ENCODE measurements at places on chromosomes 16 and 17. TPM values are rescaled to one million over a fixed set of nuclear protein-coding genes. Genes with fewer than 3 reads are reported as not detected.

GRCh38 chr16:27374804-27375425 is 27.1 kb upstream of the IL21R start:
- no peak for DNase-seq
- H3K27ac ChIP-seq: no peak overlapping the region
- H3K4me3 ChIP-seq: no peak overlapping the region

GRCh38 chr16:88936556-88937205 is 40.3 kb downstream of the CBFA2T3 start:
- DNase-seq: no peak
- peaks cover 12% of the 10 kb centered on the region for H3K27me3 ChIP-seq
- H3K36me3 ChIP-seq: no peaks in the 10 kb centered on the region
- no peak overlapping the region for H3K27ac ChIP-seq

- H3K36me3 ChIP-seq: no peaks in the 10 kb centered on the region
- no peak overlapping the region for H3K27ac ChIP-seq
- H3K4me3 ChIP-seq: peak overlapping the region; percentile 61
- DNase-seq: no peak
Measured at GRCh38 chr17:21511363-21512195, 135.4 kb downstream of the KCNJ12 start.

GRCh38 chr17:75642784-75643642 is 9.8 kb downstream of the SMIM5 start:
- DNase-seq: no peak
- H3K36me3 ChIP-seq: no peaks in the 10 kb centered on the region
- no peak overlapping the region for H3K27ac ChIP-seq
- peaks cover 7% of the 10 kb centered on the region for H3K4me1 ChIP-seq

- H3K27ac ChIP-seq: no peak overlapping the region
- no peaks in the 10 kb centered on the region for H3K36me3 ChIP-seq
- DNase-seq: no peak
- H3K27me3 ChIP-seq: no peaks in the 10 kb centered on the region
- H3K4me1 ChIP-seq: peaks cover 12% of the 10 kb centered on the region
- no peak overlapping the region for H3K4me3 ChIP-seq
Measured at GRCh38 chr16:2828876-2829430, 1.1 kb upstream of the ZG16B start.

Gene SPAG7
- total RNA-seq: 51.4 TPM

Gene DLX3
- total RNA-seq: not detected

- no peaks in the 10 kb centered on the region for H3K4me1 ChIP-seq
- H3K4me3 ChIP-seq: no peak overlapping the region
- H3K27me3 ChIP-seq: peaks cover 25% of the 10 kb centered on the region
- no peak for DNase-seq
- no peaks in the 10 kb centered on the region for H3K36me3 ChIP-seq
Measured at GRCh38 chr17:61644800-61645774, 54.1 kb upstream of the NACA2 start.

DNA sequence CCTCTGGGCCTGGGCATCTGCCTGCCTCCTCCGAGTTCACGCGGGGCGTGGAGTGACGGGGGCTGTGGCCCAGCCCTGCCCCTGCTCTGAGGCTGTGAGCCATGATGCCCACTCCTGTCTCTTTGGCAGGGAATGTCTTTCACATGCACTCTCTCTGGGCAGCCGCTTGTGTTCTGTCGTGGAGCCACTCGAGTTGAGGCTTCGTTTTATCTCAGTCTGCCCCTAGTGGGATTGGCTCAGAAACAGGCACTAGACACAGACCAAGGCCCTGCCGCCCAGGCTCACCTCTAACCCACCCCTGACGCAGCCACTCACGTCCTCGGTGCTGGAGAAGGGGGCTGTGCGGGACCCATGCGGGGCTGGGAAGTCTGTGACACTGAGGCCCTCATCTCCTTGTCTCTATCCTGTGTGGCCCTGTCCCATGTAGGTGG is 67.5 kb upstream of the KCTD5 start:
- DNase-seq: no peak
- H3K4me3 ChIP-seq: no peak overlapping the region
- H3K27ac ChIP-seq: no peak overlapping the region

DNA sequence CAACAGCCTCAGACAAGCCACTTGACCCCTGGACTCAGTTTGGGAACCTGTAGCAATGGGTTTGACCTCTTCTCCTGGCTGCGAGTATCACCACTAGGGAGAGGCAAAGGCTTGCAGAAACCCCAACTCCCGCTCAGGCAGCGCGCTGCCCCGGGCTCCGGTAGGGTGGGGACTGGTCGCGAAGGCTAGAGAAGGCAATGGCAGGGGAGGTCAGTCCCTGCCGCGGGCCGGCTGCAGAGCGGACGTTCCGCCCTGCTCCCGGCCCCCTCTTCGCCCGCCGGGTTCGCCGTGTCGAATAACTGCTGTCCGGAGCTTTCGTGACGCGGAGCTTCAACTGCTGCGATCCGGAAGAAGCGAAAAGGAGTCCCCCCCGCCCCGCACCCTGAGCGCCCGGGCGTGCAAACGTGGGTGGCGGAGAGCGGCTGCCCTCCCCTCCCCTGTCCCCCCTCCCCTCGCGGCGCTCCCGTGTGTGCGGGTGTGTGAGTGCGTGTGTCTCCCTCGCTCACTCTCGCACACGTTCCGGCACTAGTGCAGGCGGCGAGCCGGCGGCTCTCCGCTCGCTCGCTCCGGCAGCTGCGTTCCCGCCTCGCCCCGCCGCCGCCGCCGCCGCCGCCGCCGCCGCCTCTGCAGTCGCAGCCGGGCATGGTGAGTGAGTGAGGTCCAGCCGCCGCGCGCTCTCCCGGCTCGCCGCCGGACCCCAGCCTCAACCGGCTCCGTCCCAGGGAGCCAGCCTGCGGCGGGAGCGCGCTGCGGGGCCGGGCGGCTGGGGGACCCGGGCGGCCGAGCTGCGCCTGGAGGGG is 772 bp upstream of the SHISA6 start:
- no peak overlapping the region for H3K4me3 ChIP-seq
- peaks cover 42% of the 10 kb centered on the region for H3K27me3 ChIP-seq
- H3K4me1 ChIP-seq: no peaks in the 10 kb centered on the region
- DNase-seq: no peak
- H3K27ac ChIP-seq: no peak overlapping the region
